ENCODE measurements at places on chromosomes 3 and 15.

- H3K27ac ChIP-seq = no peak overlapping the region
- H3K27me3 ChIP-seq = no peaks in the 10 kb centered on the region
- H3K4me1 ChIP-seq = no peaks in the 10 kb centered on the region
- DNase-seq = no peak
These were observed 291.0 kb downstream of the TBL1XR1 start for GRCh38 chr3:176906046-176906905.

DNA sequence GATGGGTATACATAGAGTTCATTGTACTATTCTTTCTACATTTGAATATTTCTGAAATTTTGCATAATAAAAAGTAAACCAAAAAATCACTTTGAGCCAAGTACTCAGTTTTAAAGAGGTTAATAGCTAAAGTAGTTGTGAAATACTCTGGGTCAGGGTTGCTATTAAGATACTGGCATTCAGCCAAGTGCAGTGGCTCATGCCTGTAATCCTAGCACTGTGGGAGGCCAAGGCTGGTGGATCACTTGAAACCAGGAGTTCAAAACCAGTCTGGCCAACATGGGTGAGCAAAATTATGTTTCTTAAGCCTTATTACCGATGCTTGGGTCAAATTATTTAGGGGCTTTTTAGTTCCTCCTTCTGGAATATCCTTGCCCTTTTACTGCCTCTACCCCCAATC, 122.0 kb upstream of the MELTF start:
- DNase-seq = no peak
- H3K27me3 ChIP-seq = no peaks in the 10 kb centered on the region
- H3K4me3 ChIP-seq = no peak overlapping the region
- no peak overlapping the region for H3K27ac ChIP-seq

DNA sequence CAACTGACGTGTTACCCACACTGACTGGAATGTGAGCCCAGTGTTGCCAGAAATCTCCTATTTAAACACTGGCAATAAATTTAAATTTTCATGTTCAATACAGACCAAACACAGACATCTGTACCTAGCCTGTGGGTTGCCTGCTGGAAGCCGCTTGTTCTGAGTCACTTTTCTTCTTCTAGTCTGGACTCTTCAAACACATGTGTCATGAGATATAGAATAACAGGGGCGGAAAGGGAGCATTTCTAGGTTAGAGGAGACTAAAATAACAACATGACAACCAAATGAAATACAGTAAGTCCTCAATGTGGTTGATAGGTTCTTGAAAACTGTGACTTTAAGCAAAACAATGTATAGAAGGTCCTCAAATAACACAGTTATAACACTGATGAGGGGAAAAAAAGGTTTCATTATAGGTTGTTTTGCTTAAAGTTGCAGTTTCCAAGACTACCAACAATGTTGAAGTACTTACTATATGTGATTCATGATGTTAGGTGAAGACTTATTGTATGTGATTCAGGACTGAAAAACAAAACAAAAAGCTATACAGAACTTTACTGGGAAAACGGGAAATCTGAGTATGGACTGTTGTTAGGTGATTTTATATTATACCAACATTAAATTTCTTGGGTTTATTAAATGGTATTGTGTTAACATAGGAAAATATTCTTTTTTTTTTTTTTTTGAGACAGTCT, 63.1 kb downstream of the PRKAR2A start:
- no peaks in the 10 kb centered on the region for H3K27me3 ChIP-seq
- no peak overlapping the region for H3K27ac ChIP-seq
- no peak overlapping the region for H3K4me3 ChIP-seq
- no peak for DNase-seq
- peaks cover 10% of the 10 kb centered on the region for H3K4me1 ChIP-seq
- peaks cover 23% of the 10 kb centered on the region for H3K36me3 ChIP-seq

- no peaks in the 10 kb centered on the region for H3K27me3 ChIP-seq
- H3K4me3 ChIP-seq = no peak overlapping the region
- no peak for DNase-seq
- peaks cover 20% of the 10 kb centered on the region for H3K4me1 ChIP-seq
- H3K36me3 ChIP-seq = peaks cover 21% of the 10 kb centered on the region
- no peak overlapping the region for H3K27ac ChIP-seq
These were observed 55.0 kb downstream of the CLASP2 start for GRCh38 chr3:33663042-33663441.

DNA sequence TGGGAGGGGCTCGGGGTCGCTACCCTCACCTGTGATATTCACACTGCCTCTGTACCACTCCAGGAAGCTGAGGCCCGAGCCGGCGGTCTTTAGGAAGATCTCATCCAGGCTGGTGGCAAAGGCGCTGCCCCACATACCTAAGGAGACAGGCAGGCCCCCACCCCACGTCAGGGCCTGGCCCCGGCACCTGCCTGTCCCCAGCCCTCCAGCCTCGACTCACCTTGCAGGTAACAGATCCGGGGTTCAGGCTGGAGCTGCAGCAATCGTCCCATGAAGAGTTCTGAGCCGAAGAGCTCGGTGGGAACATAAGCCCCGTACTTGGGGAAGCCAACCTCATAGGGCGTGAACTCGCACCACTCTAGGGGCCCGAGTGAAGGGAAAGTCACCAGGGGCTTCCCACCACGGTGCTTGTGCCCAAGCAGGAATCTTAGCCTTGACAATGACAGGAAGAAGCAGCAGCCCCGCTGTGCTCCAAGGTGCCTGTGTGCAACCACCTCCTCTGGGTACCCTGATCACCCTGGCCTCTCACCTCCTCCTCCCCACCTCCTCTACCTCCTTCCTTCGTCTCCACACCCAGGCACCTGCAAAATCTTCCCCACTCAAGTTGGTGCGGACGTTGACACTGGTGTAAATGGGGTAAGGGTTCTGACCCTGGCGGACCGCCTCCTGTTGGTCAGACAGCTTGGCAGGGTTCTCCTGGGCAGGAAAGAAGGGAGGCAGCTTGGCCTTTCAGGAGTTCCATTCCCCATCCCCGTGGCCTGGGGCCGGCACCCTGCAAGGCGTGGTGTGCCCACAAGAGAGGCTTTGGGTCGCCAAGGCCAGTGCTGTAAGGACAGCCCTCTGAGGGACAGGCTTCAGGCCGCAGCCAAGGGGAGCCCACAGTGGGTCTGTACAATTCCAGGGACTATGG, 10.6 kb downstream of the PLA2G4F start:
- no peaks in the 10 kb centered on the region for H3K4me1 ChIP-seq
- no peak for DNase-seq
- H3K27me3 ChIP-seq = no peaks in the 10 kb centered on the region
- no peaks in the 10 kb centered on the region for H3K36me3 ChIP-seq
- H3K4me3 ChIP-seq = no peak overlapping the region

- H3K4me1 ChIP-seq = no peaks in the 10 kb centered on the region
- H3K27me3 ChIP-seq = peaks cover 1% of the 10 kb centered on the region
- DNase-seq = no peak
- no peak overlapping the region for H3K27ac ChIP-seq
- no peaks in the 10 kb centered on the region for H3K36me3 ChIP-seq
These were observed 17.5 kb downstream of the PPP2R3A start for GRCh38 chr3:135982922-135983581.

GRCh38 chr3:52754373-52754772, 16.4 kb downstream of the NEK4 start:
- no peak overlapping the region for H3K27ac ChIP-seq
- DNase-seq = no peak
- no peaks in the 10 kb centered on the region for H3K4me1 ChIP-seq

- H3K27me3 ChIP-seq = no peaks in the 10 kb centered on the region
- no peaks in the 10 kb centered on the region for H3K36me3 ChIP-seq
- H3K4me1 ChIP-seq = no peaks in the 10 kb centered on the region
- H3K4me3 ChIP-seq = no peak overlapping the region
- H3K27ac ChIP-seq = no peak overlapping the region
These were observed 276.5 kb upstream of the KCNMB2 start for GRCh38 chr3:178259703-178260102.

- H3K4me3 ChIP-seq = no peak overlapping the region
- H3K36me3 ChIP-seq = peaks cover 66% of the 10 kb centered on the region
- no peak for DNase-seq
- no peak overlapping the region for H3K27ac ChIP-seq
- H3K4me1 ChIP-seq = peaks cover 10% of the 10 kb centered on the region
These were observed 147.2 kb upstream of the SLC2A2 start for GRCh38 chr3:171173736-171174135.

GRCh38 chr3:97957617-97958311, 14.5 kb downstream of the RIOX2 start:
- H3K4me3 ChIP-seq = no peak overlapping the region
- no peak overlapping the region for H3K27ac ChIP-seq

- no peak for DNase-seq
- H3K4me1 ChIP-seq = peaks cover 9% of the 10 kb centered on the region
These were observed 200.7 kb downstream of the RPLP1 start for GRCh38 chr15:69653306-69653705.

GRCh38 chr3:165466856-165467255, 270.7 kb upstream of the SLITRK3 start:
- no peaks in the 10 kb centered on the region for H3K36me3 ChIP-seq
- H3K4me3 ChIP-seq = no peak overlapping the region

GRCh38 chr15:62770752-62771151, 271.8 kb upstream of the TPM1 start:
- H3K4me1 ChIP-seq = no peaks in the 10 kb centered on the region
- no peak overlapping the region for H3K27ac ChIP-seq
- no peak overlapping the region for H3K4me3 ChIP-seq

GRCh38 chr15:41940441-41940857, 31.9 kb downstream of the EHD4 start:
- H3K27ac ChIP-seq = peak overlapping the region; percentile 51
- H3K4me3 ChIP-seq = no peak overlapping the region
- H3K36me3 ChIP-seq = peaks cover 29% of the 10 kb centered on the region
- no peaks in the 10 kb centered on the region for H3K27me3 ChIP-seq
- H3K4me1 ChIP-seq = peaks cover 41% of the 10 kb centered on the region

DNA sequence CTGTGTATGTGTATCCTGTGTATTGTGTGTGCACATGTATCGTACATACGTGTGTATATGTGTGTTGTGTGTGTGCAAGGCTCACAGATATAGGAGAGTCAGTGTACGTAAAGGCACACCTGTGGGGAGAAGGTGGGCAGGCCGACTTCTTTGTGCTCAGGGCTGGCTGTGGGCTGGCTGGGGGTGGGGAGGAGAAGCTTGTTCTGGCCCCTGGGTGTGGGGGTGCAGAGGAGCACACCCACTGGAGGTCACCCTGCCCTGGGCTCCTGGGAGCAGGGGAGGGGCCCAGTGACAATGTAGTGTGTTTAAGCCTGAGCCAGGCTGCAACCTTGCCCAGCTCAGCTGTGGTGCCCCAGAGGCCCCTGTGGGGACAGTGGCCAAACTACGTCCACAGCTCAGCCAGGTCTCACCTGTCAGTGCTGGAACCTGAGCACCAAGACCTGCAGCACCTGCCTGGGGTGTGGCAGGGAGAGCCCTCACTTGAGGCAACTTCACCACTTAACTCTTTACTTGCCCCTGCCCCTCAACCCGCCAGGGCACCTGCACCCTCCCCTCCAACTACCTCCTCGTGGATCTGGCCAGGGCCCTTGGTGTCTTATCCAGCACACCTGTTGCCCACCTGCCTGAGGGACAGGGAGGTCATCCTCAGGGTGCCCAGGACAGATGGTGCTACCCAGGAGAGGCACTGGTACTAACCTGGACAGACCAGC, 2.6 kb upstream of the HHATL start:
- no peaks in the 10 kb centered on the region for H3K36me3 ChIP-seq
- no peak for DNase-seq
- H3K4me3 ChIP-seq = no peak overlapping the region

GRCh38 chr15:34297059-34297458, 40.5 kb downstream of the SLC12A6 start:
- H3K36me3 ChIP-seq = peaks cover 33% of the 10 kb centered on the region
- no peak overlapping the region for H3K4me3 ChIP-seq
- peaks cover 12% of the 10 kb centered on the region for H3K4me1 ChIP-seq
- DNase-seq = no peak
- no peaks in the 10 kb centered on the region for H3K27me3 ChIP-seq

- DNase-seq = no peak
- H3K4me1 ChIP-seq = no peaks in the 10 kb centered on the region
- H3K4me3 ChIP-seq = no peak overlapping the region
- peaks cover 14% of the 10 kb centered on the region for H3K27me3 ChIP-seq
- H3K27ac ChIP-seq = no peak overlapping the region
These were observed 35.6 kb upstream of the RHCG start for GRCh38 chr15:89531796-89532537.

GRCh38 chr15:100528833-100529428, at the start of gene CERS3:
TSS of gene CERS3 (minus strand) at chr15:100528950. CDS start at chr15:100501849, 27,101 bp downstream.
- H3K4me3 ChIP-seq = no peak within 1 kb of the TSS
- H3K36me3 ChIP-seq = no peaks in the 10 kb centered on the region
- H3K27me3 ChIP-seq = peaks cover 11% of the 10 kb centered on the region
- no peak for DNase-seq

GRCh38 chr3:24764236-24764915, 269.7 kb upstream of the THRB start:
- no peaks in the 10 kb centered on the region for H3K4me1 ChIP-seq
- H3K4me3 ChIP-seq = no peak overlapping the region
- no peak for DNase-seq
- no peak overlapping the region for H3K27ac ChIP-seq
- no peaks in the 10 kb centered on the region for H3K36me3 ChIP-seq
- no peaks in the 10 kb centered on the region for H3K27me3 ChIP-seq

DNA sequence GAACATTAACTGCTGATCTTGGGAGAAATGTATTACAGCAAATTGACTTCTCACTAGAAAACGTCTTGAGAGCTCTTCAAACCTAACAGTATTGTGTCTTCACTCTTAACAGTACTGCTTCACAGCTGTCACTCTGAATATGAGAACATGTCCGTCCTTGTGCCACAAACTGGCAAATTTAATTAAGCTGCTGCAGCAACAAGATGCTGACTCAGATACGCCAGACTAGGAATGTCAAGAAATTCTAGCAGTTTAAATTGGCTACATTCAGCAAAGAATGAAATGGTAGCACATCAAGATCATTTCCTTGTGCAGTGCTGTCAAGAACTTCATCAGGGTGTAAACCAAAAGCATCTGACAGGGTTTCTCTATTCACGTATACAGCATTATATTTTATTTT, 7.6 kb downstream of the ICE2 start:
- no peak overlapping the region for H3K27ac ChIP-seq
- no peak for DNase-seq
- peaks cover 21% of the 10 kb centered on the region for H3K4me1 ChIP-seq
- H3K27me3 ChIP-seq = no peaks in the 10 kb centered on the region

DNA sequence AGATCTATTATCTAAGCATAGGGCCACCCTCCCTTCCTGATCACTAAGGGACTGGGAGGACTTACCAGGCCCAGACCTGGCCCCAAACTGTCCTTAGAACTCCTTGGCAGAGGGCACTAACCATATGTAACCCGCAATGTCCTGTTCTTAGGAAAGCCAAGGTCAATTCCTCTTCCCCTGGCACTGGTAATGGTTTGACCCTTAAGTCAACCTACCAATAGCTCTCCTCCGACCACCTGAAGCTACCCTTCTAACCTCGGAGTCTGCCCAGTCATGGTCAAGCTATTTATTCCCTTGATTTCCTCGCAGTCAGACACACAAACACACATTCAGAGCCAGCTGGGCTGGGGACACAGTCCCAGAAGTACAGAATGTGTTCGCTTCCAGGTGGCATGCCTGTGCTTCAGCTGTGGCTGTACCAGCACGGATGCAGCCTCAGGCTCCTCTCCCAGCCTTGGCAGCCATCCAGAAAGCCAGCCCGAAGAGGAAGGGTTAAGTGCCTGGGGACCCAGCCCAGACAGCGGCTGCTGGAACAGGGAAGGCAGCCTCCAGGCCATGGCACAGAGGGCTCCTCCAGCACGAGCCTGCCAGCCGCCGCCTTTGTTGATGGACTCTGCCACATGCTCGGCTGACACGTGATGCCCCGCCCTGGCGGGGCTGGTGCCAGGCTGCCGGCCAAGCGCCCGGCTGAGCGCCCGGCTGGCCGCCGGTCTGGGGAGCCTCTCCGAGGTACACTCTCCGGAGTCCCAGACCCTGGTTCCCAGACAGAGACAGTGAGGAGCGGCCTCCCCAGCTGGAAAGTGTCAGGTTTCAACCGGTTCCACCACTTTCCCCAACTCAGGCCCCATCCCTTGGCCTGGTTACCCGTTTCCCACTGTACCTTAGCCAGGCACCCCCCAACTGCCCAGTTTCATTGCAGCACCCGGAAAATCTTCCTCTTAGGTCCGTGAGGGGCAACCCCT, 5.5 kb downstream of the BMF start:
- H3K27me3 ChIP-seq = no peaks in the 10 kb centered on the region
- H3K4me3 ChIP-seq = no peak overlapping the region
- peaks cover 81% of the 10 kb centered on the region for H3K4me1 ChIP-seq

All from activated T-helper 2 cell treated with anti-CD3 and anti-CD28 coated beads, Interferon-gamma antibody, Interleukin-2, Interleukin-4, amounts not matched to agents 10 μg/mL and 5 μg/mL and 100 μg/mL, durations not matched to agents 14 hours and 24 hours and 36 hours (primary cell).